ENCODE measurements at places on chromosomes 3 and 15.

- no peak for DNase-seq
Observed at GRCh38 chr3:58287354-58287753, 18.7 kb upstream of the RPP14 start.

DNA sequence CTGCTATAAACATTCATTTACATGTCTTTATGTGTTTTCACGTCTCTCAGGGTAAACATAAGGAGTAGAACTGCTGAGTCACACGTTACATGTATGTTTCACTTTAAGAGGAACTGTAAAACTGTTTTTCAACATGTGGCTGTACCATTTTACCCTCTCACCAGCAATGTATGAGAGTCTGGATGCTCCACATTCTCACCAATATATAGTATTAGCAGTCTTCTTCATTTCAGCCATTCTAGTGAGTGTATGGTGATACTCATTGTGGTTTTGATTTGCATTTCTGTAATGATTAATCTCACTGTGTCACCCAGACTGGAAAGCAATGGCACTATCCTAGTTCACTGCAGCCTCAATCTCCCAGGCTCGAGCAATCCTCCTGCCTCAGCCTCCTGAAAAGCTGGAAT is 37.1 kb downstream of the PHC3 start:
- DNase-seq: no peak

DNA sequence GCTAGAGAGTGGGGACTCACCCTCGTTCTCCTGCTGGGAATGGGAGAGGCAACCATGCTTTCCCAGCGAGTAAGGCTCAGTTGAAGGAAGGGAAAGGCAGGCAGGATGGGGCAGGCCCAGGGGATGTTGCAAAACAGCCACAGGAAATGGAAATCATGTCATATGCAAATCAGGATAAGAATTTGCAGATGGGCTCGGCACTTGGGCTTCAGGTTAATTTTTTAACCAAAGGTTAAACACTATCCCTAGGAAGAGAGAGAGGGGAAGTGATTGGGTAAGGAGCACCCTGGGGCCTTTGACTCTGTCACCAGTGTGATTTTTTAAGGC is 14.6 kb upstream of the PLA2G4E start:
- no peak for DNase-seq

- DNase-seq: no peak
Observed at GRCh38 chr3:109869586-109869985, 532.2 kb upstream of the DPPA4 start.

DNA sequence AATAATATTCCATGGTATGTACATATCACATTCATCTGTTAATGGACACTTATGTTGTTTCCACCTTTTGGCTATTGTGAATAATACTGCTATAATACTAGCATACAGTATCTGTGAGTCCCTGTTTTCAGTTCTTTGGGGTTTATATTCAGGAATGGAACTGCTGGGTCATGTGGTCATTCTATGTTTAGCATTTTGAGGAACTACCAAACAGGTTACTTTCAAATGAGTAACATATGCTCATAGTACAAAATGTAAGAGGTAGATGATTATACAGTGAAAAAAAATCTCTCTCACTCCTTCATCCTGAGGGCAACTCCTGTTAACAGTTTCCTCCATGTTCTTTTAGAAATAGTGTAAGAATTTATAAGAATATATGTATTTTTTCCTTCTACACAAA is 162.2 kb downstream of the PLD1 start:
- DNase-seq: no peak

GRCh38 chr3:195147649-195148080 is 123.3 kb downstream of the XXYLT1 start:
- no peak for DNase-seq

DNA sequence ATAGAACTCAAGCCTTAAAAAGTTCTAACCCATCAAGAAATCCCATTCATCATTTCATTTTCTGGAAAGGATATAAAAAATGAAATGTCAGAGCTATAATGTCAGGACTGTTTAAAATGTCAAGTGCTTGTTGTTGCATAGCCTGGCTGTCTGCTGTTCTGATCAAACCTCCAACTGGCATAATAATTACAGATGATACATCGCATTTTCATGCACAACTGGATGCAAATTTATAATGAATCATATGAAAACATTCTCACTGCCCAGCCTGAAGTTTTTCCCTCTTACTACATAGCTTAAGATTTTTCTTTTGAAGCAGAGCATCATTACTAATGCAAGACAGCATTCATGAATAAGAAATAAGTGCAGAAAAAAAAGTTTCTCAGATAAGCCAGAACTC is 46.5 kb downstream of the GUCA1C start:
- DNase-seq: no peak

DNA sequence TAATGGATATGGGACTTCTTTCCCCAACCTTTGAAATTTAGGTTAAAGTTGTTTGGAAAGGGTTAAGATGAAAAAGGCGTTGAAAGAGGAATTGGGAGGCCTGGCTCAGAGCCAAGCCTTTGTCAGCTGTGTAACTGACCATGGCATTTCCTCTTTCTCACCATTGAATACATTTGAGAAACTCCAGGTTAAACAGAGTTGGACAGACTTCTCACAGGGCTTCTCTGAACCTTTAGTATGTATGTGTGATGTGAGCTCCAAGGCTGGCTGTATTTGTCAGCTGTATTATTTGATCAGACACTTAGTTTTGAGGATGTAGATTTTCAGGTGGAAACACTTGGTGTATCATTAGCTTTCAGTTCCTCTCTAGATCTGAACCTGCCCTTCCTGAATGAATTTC is 136.4 kb upstream of the GOLGA6L4 start:
- no peak for DNase-seq

DNA sequence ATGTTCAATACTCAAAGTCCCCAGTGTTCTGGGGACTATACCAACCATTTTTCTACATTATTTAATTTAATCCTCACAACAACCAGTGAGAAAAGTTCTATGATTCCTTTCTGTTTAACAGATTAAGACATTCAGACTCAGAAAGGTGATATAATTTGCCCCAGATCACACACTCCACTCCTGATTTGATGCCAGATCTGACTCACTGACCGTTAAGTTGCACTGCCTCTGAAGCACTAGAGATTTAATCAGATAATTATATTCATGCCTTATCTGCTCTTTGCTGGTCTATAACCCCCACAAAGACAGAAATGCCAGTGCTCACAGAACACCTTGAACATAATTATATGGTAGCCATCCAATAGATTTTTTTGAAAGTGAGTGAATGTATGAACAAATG is 501.0 kb downstream of the IGSF11 start:
- no peak for DNase-seq

DNA sequence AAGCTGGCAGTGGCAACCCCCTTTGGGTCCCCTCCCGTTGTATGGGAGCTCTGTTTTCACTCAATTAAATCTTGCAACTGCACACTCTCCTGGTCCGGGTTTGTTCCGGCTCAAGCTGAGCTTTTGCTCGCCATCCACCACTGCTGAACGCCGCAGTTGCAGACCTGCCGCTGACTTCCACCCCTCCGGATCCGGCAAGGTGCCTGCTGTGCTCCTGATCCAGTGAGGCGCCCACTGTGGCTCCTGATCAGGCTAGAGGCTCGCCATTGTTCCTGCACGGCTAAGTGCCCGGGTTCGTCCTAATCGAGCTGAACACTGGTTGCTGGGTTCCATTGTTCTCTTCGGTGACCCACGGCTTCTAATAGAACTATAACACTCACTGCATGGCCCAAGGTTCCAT is 22.8 kb downstream of the CHST2 start:
- no peak for DNase-seq

GRCh38 chr15:27714675-27715074 is 384.4 kb downstream of the OCA2 start:
- no peak for DNase-seq

DNA sequence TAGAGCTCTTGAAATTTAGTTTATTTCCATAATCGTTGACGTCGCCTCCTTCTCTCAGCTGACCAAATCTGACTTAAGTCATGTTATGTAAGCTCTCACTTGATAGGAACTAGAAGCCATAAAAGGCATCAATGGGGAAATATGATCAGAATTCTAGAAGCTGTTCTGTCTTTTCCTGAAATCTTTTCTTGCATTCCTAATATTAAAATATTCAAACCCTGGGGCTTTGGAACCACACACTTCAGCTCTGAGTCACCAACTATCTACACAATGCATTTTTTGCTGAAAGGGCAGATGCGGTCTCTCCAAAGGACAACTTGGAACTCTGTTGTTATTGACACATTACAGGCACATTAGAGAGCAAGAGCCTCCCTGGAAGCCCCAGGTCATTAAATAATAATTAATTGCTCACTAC is 91.3 kb downstream of the LARS2 start:
- no peak for DNase-seq

GRCh38 chr3:160376681-160377080 is 22.3 kb downstream of the IFT80 start:
- no peak for DNase-seq

DNA sequence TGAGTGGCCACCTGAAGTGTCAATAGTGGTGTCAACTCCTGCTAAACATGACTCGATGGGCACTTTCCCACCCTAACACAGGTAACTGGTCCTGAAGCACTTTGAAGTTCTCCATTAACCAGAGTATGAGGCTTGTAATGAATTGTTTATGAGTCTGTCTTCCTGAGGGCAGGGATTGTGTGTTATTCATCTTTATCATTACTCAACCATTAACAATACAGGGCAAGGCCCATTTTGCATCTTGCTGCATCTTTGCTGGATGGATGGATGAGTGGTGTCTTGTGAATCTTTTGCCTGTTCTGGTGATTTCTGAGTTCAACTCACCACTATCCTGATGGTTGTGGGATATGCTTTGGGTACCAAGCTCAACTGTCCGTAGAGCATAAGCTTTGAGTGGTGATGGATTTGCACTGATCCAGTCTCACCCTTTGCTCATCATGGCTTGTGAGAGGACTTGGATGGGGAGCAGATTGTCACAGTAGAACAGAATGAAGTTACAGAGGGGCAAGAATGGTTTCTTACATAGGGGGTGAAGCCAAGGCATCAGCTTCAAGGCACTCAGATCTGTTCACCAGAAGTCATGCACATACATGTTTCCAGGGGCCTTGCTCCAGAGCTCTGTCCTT is 22.3 kb upstream of the EPB42 start:
- no peak for DNase-seq

- no peak for DNase-seq
Observed at GRCh38 chr15:85361323-85361722, 19.1 kb upstream of the AKAP13 start.

GRCh38 chr15:30059771-30060170 is 23.0 kb upstream of the GOLGA8J start:
- DNase-seq: no peak

GRCh38 chr3:58962040-58962651 is 87.7 kb downstream of the CFAP20DC start:
- DNase-seq: no peak

- DNase-seq: no peak
Observed at GRCh38 chr3:52006017-52006819, 10.5 kb upstream of the RPL29 start.

DNA sequence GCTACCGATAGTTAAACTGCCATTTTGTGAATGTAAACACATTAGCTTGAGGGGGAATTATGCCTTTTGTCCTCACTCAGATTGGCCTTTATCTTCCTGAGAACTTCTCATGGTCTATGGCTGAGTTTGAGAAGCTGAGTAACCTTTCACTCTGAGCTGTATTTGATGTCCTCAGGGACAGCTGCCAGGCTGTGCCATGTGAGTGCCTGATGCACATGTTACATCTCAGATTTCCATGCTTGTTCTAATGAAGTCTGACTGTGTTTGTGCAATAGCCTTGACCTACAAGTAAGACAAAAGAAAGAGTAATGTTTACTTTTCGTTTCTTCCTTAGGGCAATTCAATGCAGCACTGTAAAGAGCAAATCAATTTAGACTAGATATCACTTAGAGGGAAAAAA is 44.1 kb upstream of the ARL6 start:
- no peak for DNase-seq

DNA sequence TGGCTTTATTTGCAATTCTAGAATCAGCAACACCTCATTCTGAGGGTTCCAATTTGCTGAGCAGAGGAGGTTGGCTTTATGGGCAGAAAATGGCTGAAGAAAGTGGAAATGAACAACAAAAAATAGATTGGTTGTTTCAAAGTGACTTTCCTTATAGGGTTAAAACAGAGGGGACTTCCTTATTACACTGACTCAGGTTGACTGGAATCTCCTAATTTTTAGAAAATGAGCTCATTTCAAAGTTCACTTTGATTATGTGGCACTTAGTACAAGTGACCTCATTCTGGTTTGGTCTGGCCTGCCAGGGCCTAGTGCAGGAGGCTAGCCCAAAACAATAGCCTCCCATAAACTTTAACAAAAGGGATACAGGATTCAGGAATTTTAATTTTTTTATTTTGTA is 41.4 kb downstream of the NFKBIZ start:
- DNase-seq: no peak

GRCh38 chr15:31465083-31465955 is 138.7 kb downstream of the KLF13 start:
- no peak for DNase-seq

DNA sequence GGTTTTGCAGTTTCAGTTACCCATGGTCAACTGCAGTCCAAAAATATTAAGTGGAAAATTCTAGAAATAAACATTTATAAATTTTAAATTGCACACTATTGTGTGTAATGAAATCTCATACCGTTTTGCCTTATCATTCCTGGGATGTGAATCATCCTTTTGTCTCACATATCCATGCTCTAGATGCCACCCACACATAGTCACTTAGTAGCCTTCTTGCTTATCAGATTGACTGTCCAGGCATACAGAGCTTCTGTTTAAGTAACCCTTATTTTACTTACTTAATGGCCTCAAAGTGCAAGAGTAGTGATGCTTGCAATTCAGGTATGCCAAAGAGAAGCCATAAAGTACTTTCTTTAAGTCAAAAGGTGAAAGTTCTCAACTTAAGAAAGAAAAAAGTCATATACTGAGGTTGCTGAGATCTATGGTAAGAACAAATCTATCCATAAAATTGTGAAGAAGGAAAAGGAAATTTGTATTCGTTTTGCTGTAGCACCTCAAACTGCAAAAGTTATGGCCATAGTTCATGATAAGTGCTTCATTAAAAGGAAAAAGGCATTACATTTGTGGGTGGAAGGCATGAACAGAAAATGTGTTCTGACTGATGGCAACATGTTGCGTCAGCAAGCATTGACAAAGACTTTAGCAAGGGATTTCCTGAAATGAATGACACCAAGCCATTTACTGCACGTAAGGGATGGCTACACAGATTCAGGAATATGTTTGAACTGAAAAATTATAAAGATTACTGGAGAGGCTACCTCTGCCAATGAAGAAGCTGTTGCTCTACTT is 43.8 kb downstream of the SPATA16 start:
- DNase-seq: no peak

DNA sequence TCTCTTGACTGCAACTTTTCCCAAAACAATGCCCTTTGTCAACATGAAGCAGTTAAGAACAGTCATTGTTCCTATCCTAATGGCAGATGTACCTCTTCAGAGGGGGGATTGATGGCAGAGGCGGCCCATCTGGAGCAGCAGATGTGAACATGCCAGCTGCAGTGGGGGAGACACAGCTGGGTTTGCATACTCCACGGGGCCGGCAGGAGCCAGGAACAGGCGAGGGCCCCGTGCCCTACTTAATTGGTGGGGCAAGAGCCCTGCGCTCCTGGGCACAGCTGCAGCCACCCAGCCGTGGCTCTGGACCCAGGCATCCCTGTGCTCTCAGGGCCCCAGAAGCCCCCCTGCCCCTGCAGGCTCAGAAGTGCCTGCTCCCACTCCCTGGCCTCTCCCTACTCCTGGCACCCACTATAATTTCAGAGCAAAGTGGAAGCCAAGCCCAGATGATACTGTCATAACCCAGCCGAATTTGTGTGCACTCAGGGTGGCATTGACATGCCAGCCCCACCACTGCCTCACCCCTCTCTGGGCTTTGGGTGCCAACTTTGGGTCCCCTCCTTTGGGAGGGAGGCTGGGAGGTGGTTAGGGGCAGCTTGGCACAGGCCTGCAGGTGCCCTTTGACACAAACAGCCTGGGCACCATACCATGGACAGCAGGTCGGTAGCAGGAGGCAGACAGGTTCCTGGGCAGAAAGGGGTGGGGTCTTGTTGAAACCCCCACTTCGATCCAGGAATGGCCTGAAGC is 34.6 kb downstream of the ROPN1B start:
- no peak for DNase-seq
